A549 (cell line): ENCODE measurements at places on chromosomes 7 and 10.

- DNase-seq = no peak
Observed at GRCh38 chr10:49625411-49625810, 11.6 kb downstream of the CHAT start.

GRCh38 chr10:4527281-4527970 is 298.6 kb upstream of the AKR1E2 start:
- no peak for DNase-seq

GRCh38 chr7:155204744-155205367 is 92.8 kb upstream of the INSIG1 start:
- no peak for DNase-seq

DNA sequence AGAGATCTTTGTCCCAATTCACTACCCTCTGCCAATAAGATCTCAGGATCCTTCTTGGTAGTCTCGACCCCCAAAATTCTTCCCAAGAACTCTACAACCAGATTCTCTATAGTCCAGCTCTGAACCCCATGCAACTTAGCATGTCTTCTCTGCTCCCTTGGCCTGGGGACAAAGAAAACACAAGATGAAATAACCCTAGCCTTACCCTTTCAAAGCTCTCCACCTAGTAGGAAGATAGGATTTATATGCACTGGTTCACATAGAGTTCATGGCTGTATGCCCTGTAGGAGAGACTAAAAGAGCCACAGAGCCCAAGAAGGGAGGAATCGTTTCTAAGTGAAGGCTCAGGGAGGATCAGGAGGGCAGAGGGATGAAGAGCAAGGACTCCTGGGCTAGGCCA is 96.1 kb downstream of the PPP1R3C start:
- no peak for DNase-seq

DNA sequence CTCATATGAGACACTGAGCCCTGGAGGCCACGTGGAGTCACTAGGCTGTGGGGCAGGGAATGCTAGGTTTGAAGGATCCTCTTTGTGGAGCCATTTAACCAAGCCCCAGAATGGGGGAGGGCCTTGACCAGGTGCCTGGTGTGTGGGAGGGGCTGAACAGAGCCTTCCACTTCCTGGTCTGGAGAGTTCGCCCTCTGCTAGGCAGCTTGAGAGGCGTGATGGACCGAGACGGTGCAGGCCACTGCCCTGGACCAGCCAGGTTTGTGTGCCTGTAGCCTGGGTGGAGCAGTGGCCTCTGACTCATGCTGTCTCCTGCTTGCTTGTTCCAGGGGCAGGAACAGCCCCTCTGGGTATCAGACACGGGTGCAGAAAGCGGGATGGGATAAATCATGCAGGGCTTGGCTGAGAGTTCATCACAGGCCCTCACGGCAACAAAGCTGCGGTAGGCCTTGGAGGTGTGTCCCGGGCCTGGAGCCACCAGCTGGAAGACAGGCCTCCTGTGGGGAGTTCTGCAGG is 27.4 kb downstream of the ADAMTS14 start:
- DNase-seq = no peak

DNA sequence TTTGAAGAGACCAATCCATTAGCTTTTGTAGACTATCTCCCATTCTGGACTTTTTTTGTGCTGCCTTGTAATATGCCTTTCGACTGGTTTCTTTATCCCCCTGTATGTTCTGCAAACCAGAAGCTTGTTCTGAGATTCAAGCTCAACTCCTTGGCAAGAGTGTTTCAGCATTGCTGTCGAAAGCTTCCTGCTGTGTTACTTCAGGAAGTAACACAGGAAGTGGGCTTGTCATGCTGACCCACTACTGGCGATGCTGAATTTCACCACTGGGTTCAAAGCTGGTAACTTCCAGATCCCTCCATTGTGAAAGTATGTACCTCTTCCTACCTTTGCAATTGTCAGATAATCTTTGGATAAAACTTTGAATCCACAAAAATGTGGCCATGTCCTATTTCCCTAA is 57.9 kb upstream of the INSYN2A start:
- DNase-seq = no peak

- DNase-seq = peak; percentile 95
Observed at GRCh38 chr10:15088428-15089261, at the start of gene ACBD7. TSS of gene ACBD7 (minus strand) at chr10:15088776. CDS start at chr10:15088728, 48 bp downstream.

GRCh38 chr10:11437391-11438142 is 173.9 kb downstream of the USP6NL start:
- DNase-seq = no peak

DNA sequence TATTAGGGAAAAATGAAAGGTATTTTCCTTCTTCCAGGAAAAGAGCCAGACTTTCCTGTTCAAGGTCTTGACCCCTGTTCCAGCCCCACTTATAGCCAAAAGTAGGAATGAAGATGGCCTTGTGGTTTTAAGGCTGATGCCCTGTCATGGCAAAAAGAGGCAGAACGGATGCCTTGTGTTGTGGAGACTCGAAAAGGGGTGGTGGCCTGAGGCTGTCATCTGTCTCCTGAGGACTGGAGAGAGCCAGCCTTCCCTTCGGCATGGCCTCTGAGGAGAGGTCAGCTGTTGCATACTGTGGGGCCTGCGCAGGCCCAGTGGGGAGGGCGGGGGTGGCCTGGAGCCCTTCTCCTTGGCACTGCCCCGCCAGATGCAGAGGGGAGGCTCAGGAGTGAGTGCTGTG is 166.0 kb upstream of the EEPD1 start:
- no peak for DNase-seq

DNA sequence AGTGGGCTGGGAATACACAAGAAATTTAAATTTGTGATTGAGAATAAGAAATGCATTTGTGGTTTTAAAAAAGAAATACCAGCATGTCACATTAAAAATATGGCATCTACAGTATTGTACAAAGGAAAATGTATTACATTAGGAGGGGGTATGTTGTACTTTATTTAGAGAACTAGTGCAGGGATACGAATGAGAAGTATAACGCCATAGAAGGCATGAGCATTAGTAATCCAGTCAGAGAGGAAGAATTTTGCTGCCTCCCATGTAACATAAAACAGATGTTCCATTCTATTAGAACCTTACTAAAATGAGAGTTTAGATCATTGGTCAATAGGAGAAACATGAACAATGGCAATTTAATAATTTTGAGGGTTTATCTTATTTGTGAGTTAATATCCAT is 182.2 kb downstream of the ADK start:
- no peak for DNase-seq

DNA sequence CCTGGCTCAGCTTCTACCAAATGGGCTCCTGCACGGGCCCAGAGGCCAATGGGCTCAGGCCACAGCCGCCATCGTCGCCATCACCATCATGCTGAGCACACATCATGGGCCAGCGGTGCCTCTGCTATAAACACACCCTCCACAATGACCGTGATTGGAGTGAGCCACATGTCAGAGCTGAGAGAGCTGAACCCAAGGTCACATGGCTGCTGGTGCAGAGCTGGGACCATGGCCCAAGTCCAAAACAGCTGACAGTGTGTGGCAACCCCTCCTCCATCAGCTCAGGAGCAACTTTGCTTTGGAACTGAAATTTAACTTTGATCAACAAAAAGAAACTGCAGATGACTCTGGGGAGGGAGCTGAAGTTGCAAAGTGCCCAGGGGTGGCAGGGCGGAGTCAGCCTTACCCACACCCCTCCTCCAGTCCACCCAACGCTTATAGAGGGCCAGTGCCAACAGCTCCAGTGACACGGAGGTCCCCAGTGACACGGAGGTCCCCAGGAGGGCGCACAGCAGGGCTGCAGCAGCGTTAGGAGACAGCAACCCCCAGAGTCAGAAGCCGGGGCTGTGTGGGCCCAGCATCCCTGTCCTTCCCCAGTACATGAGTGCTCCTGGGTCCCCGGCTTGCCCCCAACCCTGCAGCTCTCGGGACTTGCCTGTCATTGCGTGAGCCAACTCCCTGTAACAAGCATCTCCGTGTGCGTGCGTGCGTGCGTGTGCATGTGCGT is 249.6 kb downstream of the ELFN1 start:
- DNase-seq = no peak

DNA sequence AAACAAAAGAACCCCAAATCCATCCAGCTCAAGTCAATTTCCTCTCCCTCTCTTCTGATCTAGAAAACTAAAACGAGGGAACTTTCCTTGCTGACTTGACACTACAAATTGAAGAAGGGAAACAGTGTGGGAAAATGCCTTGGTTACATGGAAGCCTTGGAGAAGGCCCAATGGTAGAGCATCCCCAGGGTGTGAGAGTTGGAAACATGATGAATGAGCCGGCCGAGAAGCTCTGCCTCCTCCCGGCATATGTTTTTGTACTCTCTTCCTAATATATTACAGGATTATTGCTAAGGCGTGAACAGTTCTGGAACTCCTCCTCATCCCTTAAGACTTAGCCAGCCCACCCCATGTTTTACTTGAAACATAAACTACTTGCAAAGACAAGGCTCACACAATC is 618.2 kb upstream of the MGMT start:
- no peak for DNase-seq

- DNase-seq = no peak
Observed at GRCh38 chr10:112475575-112476218, 28.7 kb downstream of the VTI1A start.

DNA sequence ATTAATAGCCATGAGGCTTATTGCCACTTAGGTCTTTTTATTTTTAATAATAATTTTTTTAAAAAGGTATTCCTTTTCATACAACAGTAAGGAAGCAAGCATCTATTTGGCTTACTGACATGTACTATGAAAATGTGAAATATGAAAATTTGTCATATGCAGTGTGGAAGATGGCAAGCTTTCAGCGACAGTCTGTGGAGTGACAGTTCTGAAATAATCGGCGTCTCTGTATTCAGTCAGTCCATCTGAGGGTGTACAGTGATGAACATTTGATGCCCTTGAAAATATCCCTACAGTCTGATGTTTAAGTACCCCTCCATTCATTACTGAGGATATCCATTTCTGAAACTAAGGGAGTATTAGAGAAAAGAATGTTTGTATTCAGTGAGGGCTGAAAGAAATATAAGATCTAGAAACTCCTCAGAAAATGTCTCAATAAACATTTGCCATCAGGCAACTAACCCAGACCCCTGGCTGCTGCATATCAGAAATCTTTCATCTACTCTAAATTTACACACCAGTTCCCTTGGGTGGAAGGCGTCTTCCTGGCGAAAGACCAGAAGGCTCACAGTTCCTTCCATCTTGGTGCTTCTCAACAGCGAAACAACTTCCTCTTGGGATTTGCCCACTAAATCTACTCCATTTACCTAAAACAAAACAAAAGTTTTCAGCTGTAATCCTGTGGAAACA is 440.6 kb downstream of the PARD3 start:
- no peak for DNase-seq

GRCh38 chr7:6286486-6286885 is 14.1 kb upstream of the CYTH3 start:
- DNase-seq = no peak

DNA sequence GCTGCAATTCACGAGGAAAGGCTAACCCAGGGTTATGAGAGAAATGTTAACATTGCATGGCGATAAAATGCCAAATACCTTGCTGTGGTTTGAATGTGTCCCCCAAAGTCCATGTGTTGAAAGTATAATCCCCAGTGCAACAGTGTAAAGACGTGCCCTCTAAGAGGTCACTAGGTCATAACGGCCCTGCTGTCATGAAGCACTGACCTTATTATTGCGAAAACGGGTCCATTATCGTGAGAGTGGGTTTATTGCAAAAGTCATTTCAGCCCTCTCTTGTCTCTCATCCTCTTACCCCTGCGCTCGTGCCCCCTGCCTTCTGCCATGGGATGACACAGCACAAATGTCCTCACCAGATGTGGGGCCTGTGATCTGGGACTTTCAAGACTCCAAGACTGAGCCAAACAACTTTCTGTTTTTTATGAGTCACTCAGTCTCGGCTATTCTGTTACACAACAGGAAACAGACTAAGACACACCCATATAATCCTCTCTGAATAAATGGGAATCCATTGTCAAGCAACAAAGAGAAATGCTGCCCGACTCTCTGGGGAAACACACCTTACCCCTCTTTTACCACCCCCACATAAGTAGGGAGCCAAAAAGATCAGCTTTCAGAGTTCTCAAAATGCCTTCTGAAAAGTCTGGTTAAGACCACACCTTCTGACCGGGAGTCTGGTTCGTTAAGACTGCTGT is 73.1 kb upstream of the UCN3 start:
- DNase-seq = peak; percentile 94

GRCh38 chr10:90321132-90321816 is 536.6 kb downstream of the HTR7 start:
- no peak for DNase-seq

DNA sequence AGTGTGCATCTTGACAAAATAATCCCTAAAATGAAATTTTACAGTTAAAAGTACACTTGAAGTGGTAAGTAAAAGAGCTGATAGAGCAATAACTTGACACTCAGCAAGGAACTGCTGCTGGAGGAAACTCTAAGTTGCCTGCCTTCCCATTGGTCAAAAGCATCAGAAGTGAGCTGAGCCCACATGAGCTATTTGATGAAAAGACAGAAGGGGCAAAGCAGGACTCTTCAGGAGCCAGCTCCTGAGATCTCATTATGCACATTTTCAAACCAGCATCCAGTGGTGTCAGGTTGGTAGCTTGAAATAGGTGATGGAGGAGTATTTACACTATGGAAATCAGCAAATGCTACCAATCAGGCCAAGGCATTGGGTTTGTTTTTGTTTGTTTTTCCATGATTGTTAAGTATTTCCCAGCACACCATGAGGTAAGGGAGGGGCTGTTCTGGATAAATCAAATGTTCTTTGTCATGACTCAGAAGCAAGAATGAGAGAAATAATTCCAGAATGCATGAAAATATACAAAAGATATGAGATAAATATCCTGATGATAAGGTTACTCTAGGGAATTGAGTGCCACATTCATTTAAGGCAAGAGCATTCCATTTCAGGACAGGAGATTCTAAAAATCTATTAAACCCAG is 316.6 kb downstream of the SNX13 start:
- peak; percentile 16 for DNase-seq

DNA sequence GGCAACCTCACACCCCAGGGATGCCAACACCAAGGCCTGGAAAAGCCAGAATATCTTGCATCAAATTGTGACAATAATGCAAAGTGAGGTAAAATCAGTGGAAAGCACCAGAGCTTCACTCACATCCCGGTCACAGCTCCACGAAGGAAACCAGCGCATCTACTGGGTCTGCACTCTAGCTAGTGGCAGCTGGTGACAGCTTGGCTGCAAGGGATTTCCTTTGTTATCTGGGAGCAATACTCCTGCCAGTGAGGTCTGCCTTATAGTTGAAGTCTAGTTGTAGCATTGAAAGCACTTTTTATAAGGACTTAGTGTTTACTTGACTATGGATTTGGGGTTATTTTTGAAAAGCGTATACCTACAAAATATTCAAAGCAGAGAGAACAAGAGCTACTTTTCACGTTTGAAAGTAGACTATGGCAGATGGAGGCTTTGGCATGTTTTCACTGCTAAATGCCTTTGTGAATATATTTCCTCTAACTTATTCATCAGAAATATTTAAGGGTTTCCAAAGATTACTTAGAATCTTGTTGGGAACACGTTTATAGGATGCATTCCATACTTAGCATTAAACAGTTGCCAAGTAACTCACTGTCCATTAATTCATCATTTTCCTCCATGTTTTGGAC is 26.1 kb downstream of the WDFY4 start:
- no peak for DNase-seq

GRCh38 chr10:96695366-96695765 is 24.9 kb downstream of the PIK3AP1 start:
- no peak for DNase-seq
